Stimulated activated CD4-positive, alpha-beta T cell treated with anti-CD3 and anti-CD28 coated beads, Interleukin-2, amount 100 ng/mL, for 48 hours (primary cell): ENCODE measurements at places on chromosomes 1 and 21.

- DNase-seq = peak; percentile 63
These were observed at the start of gene IQGAP3 for GRCh38 chr1:156571919-156572662. Gene IQGAP3 (minus strand): TSS chr1:156572565. CDS start chr1:156572529, 36 bp downstream.

GRCh38 chr21:31566064-31566463 is 93.4 kb upstream of the SOD1 start:
- no peak for DNase-seq

- no peak for DNase-seq
These were observed 30.4 kb downstream of the APP start for GRCh38 chr21:26140164-26140579.

DNA sequence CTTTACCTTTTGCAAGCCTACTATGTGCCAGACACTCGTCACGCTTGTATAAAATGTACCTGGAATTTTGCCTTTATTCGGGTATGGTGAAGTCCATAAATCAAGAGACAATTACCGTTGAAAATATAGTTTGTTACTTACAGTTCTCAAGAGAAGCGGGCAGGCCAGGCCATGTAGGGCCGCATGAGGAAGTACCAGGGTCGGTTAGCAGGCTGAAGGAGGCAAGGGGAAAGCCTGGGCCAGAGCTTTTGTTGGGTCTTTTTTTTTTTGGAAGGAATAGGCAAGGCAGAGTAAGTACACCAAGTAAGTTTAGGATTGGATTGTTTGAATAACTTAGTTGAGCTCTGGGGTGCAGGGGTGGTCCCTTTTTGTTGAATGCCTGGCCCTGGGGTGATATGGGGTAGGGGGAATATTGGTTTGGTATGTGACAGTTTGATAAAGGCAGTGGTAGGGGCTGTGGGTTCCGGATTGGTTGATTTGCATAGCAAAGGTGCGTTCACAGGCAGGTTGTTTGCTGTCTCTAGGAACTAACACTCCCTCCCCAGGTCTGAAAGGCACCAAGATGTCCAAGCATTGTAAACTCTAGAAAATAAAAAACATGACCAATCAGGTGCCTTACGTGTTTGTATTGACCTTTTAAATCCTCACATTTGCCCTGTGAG is 80.7 kb downstream of the KAZN start:
- no peak for DNase-seq

- no peak for DNase-seq
These were observed 2.5 kb downstream of the BACE2 start for GRCh38 chr21:41170442-41170841.

- DNase-seq = no peak
These were observed 745.6 kb upstream of the CXADR start for GRCh38 chr21:16767201-16767600.

DNA sequence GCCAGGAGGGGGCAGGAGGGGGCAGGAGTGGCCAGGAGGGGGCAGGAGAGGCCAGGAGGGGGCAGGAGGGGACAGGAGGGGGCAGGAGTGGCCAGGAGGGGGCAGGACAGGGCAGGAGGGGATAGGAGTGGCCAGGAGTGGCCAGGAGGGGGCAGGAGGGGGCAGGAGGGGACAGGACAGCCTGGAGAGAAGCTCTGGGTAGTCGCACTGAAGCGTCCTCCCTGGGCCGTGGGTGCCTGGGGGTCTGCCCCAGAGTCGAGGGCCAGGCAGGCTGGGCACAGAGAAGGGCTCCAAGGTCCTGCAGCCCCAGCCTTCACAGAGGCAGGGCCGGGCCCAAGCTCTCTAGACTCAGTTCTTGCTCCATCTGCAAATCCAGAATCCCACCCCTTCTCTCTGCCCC is 22.9 kb downstream of the MEGF6 start:
- no peak for DNase-seq

DNA sequence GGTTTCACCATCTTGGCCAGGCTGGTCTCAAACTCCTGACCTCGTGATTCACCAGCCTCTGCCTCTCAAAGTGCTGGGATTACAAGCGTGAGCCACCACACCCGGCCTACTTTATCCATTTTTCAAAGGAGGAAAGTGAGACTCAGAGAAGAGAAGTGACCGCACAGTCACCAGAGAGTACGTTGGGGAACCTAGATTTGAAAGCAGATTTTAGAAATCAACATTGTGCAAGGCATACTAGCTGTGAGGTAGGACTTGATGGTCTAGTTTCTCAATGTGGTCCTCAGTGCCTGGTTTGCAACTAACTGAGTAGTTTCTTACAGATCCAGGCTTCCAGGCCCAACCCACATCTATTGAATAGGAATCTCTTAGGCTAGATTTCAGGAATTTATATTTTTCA is 1.7 kb upstream of the PRCC start:
- no peak for DNase-seq

GRCh38 chr1:67262735-67263134 is 44.9 kb upstream of the IL12RB2 start:
- DNase-seq = no peak

DNA sequence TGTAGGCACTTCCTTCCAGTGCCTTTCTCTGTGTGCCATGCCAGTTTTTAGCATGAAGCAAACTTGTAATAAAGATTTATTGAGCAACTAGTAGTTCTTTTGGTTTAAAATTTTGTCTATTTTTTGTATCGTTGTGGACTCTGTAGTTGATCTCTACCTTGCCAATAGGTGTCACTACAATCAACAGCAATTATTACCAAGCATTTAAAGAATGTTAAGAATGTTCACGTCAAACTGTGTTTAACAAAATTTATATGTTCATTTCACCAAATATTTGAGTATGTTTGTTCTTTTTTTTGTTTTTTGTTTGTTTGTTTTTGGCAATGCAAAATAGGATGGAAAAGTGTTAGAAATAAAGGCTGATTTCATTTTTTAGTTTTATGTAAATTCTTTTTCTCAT is 208.1 kb downstream of the PATJ start:
- no peak for DNase-seq

- DNase-seq = no peak
These were observed 82.8 kb upstream of the ST6GALNAC5 start for GRCh38 chr1:76784502-76784901.

DNA sequence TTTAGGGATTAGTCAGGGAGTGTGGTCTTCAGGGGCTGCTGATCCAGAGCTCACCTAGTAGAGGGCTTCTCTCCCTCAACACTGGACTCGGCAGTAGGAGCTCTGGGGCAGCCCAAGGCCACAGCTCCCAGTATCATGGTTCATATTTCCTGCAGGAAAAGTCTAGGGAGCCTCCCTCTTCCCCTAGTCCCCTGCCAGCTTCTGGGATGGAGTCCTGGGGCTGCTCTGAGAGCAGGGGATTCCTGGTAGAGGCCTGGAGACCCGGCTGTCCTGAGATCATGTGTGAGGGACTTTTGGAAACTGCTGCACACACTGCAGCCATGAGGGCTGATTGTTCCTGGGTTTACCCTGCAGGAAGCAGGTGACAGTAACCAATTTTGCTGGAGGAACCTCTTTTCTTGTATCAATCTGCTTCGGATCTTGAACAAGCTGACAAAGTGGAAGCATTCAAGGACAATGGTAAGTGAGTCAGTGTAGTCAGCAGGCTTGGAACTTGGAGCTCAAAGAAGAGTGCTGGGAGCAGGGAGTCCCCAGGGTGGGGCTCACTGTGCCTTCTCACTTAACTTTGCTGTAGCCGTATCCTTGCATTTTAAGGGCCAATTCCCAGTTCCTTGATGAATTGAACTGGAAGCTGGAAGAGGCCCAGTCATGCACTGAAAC is 16.3 kb downstream of the STRIP1 start:
- no peak for DNase-seq

GRCh38 chr1:19123837-19124236 is 86.2 kb downstream of the UBR4 start:
- no peak for DNase-seq

GRCh38 chr1:51679435-51679834 is 62.5 kb downstream of the OSBPL9 start:
- DNase-seq = no peak

GRCh38 chr1:1358433-1359271 is at the start of gene MXRA8:
Gene MXRA8 (minus strand): TSS chr1:1358555. CDS start chr1:1358504, 51 bp downstream.
- DNase-seq = no peak

DNA sequence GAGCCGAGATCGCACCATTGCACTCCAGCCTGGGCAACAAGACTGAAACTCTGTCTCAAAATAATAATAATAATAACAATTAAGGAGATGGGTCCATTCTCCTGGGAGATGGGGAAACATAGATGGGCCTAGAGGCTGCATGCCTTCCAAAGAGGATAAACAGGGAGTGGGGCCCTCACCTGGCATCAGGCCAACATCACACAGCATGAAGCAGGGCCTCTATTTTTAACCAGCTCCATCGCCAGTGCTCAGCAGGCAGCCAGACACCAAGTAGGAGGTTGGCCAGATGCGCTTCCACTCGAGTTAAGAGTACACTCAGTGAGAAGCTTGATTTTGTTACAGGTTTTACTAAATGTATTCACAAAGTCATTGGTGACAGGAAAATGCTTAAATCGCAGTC is 352.0 kb downstream of the RRAGC start:
- DNase-seq = no peak

DNA sequence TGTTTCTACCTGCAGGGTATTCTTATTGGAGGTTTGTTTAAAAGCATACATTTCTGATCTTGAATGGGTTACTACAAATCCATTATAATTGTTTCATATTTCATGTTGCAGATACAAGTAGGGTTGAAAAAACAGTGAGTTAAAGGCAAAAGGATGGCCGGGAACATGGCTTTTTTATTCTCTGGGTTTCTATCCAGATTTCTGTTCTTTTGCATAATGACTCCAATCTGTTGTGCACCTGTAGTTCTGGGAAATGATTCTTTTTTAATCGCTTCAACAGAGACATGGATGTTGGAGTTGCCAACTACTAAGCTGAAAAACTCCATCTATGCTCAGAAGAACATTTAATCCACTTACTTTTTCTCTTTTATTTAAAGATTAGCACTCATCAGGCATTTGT is 2.7 kb upstream of the ADAMTS1 start:
- no peak for DNase-seq
